Activated CD4-positive, alpha-beta T cell treated with anti-CD3 and anti-CD28 coated beads for 4 hours (primary cell): ENCODE measurements at places on chromosomes 12 and 14.
A peak's percentile ranks its signal among the peaks of the same experiment; 100 is the strongest.

DNA sequence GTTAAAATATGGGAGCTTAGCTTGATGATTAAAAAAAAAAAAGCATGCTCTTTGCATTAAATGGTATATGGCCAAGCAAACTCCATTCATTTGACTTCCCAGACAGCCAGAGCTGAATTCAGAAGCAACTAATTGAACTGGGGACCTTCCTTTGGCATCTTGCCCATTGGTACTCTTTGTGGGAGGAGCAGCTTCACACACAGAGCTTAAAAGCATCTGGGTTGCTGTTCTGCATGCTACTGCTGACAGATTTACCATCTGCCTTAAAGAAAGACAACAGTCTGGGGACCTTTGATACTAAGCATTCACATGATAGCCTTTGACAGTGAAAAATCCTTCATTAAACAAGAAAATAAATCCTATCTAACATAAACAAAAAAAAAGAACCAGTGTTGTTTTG, 977.9 kb downstream of the TMTC2 start:
- no peak for DNase-seq

GRCh38 chr14:101738703-101739320, 22.7 kb upstream of the PPP2R5C start:
- DNase-seq = no peak

- DNase-seq = no peak
Measured at GRCh38 chr12:127127897-127128296, 1139.1 kb upstream of the TMEM132C start.

DNA sequence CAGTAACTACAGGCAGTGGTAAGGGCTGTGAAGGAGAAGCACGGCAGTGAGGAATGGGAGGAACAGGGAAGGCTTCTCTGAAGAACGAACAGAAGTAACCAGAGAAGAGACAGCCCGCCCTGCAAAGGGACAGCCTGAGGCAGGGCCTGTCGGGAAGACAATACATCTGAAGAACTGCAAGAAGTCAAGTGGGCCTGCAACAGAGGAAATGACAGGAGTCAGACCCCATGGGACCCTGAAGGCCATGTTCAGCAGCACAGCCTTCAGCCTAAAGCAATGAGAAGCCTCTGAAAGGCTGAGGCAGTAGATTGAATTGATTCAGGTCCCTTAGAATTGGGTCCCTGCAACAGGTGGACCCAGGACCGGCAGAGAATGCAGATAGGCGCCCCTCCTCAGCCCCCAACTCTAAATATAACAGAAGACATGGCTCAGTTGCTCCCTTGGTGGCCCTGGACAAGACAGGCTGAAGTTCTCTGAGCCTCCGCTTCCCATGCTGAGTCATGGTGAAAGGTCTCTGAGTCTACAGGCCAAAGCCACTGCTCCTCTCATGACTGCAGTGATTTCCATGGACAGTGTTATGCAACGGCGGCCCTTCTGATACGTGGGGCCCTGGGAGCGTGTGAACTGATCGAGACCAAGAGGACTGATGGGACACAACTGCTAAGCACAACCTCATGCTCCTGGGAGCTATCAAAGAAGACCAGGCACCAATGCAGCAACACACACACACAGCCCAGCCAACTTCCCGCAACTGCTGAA, 10.8 kb upstream of the ACTR6 start:
- DNase-seq = no peak

- DNase-seq = no peak
Measured at GRCh38 chr12:115444346-115444745, 760.4 kb upstream of the TBX3 start.

GRCh38 chr14:76486251-76486743, 110.4 kb downstream of the ESRRB start:
- DNase-seq = no peak

- DNase-seq = no peak
Measured at GRCh38 chr12:13311551-13311950, 115.0 kb downstream of the EMP1 start.

DNA sequence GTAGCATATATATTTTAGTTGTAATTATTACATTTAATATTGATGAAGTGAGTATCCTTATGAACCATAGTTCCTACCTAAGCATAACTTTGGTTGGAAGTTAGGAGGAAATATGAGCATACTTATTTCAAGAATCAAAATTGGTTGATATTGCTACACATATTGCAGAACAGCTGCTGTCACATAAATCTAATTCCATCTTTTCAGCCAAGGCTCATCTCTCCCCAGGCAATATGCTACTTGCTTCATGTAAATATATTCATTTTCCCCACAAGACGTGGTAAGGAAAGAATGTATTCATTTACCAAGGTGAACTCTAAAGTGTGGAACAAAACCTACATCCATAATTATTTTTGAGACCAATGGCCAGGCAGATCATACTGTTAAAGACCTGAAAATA, 62.5 kb upstream of the HIF1A start:
- no peak for DNase-seq

- DNase-seq = no peak
Measured at GRCh38 chr12:48388938-48389337, 38.2 kb upstream of the ZNF641 start.

DNA sequence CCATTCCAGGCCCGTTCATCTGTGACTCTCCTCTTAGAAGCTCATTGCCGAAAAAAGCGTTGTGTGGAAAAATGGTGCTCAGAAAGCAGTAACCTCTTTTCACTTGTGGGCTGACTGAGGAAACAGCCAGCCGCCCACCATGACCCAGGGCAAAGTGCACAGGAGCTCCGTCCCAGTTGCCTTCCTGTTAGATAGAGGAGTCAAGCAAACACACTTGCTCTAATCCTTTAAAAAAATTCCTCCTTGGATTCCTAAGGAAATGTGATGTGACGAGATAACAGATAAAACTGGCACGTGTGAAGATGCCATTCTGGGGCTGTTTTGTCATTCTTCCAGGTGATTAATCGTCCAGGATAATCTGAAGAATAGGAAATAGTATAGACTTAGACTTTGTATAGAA, 396.8 kb upstream of the DDHD1 start:
- no peak for DNase-seq

GRCh38 chr12:30796891-30797371, 42.2 kb upstream of the CAPRIN2 start:
- no peak for DNase-seq

DNA sequence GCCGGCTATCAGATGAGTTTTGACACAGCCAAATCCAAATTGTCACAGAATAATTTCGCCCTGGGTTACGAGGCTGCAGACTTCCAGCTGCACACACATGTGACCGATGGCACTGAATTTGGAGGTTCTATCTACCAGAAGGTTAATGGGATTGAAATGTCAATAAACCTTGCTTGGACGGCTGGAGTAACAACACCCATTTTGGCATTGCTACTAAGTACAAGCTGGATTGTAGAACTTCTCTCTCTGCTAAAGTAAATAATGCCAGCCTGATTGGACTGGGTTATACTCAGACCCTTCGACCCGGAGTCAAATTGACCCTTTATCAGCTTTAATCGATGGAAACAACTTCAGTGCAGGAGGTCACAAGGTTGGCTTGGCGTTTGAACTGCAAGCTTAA, 100.2 kb upstream of the EVL start:
- no peak for DNase-seq

DNA sequence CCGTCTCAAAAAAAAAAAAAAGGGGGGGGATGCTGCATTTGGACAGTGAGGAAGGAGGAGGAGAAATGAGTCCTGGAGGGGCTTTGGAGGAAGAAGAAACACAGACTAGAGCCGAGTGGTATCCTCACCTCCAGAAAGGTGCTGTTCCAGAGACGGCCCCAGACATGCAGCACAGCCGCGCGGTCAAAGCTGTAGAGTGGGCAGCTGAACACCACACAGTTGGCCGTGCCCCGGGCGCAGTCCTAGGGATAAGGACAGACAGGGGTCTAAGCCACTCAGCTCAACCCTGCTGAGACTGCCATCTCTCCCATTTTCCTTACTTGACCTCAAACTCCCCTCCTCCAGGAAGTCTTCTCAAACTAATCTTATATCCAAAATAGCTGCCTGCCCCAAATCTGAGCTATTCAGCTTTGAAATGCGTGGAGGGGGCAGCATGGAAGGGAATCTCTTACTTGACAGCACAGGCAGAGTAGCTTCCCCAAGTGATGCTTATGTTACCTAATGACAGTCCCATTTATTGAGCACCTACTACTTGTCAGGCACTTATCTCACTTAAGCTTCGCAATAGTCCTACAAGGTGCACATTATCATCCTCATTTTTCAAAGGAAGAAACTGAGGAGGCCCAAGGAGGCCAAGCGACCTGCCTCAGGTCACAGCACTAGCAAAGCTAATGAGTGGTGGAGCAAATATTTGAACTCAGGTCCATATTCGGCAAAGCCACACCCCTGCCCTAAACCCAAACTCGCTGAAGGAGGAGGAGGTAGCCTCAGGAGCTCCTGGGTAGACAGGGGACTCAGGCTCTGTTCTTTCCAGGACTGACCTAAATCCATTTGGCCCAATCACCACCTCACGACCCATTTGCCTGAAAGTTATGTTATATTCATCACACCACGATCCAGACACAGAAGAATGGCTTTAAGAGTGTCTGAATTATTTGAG, 18.7 kb downstream of the ITGA7 start:
- DNase-seq = no peak

GRCh38 chr12:18747895-18748294, 10.0 kb downstream of the CAPZA3 start:
- no peak for DNase-seq

DNA sequence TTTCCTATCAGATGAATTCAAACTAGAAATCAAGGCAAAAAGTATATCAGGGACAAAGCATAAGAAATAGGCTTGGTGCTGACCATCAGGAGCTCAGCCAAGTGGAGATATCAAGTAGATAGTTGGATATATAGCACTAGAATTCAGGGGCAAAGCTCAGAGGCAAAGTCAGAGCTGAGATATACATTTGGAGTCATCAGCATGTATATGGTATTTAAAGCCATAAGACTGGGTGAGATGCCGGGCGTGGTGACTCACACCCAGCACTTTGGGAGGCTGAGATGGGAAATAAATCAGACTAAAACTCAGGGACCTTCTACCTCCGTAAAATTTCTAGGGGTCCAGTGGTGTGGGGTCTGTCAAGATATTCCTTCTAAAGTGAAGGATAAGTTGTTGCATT, 38.9 kb upstream of the LIMA1 start:
- no peak for DNase-seq

DNA sequence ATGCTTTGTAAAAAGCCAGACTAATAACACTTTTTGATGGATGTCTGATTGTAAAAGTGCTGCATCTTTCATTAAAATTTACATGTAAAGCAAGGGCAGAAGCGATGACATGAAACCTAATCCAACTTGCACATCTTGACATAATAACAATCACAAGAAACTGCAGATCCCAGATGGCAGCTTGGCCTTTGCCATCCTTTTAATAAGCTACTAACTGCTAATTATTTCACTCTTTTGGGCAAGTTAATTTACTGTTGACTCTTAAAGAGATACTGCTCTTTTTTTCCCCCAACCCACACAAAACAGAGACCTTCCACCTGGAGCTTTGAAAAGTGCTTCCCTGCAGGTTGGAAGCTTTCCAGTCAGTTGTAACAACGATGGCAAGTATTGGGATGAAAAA, 137.5 kb downstream of the NRXN3 start:
- no peak for DNase-seq

GRCh38 chr12:110845339-110845682, 1.5 kb upstream of the CCDC63 start:
- DNase-seq = no peak

DNA sequence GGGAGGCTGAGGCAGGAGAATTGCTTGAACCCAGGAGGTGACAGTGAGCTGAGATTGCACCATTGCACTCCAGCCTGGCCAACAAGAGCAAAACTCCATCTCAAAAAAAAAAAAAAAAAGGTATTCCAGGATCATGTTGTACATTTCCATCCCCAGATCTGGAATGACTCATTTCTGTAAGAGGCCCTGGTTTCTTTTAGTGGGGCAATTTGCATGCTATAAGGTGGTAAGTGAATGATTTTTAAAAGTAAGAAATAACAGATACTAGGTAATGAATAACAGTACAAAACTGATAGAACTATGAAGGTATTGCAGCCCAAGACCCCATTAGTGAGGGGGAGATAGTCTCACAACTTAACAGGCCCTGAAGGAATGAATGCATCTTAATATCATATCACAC, 17.7 kb upstream of the ADCK1 start:
- DNase-seq = no peak

- DNase-seq = peak; percentile 62
Measured at GRCh38 chr12:92927055-92927435, 2.0 kb downstream of the EEA1 start.

- DNase-seq = no peak
Measured at GRCh38 chr12:51905471-51906429, 1.6 kb upstream of the ACVRL1 start.

DNA sequence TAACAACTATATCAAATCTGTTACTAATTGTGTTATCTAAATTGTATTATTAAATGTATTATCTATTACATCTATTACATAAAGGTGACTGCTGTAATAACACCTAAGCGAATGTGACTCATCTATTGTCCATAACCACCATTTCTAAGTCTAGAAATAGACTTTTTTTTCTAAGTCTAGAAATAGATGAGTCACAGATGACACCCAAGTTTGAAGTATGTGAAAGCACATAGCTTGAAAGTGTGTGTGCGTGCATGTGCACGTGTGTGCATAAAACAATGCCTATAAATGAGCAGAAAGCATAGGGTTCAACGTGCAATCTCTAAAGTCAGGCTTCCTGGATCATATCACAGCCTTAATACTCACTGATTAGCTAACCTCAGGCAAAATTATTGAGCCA, 451.3 kb upstream of the USP15 start:
- DNase-seq = no peak

DNA sequence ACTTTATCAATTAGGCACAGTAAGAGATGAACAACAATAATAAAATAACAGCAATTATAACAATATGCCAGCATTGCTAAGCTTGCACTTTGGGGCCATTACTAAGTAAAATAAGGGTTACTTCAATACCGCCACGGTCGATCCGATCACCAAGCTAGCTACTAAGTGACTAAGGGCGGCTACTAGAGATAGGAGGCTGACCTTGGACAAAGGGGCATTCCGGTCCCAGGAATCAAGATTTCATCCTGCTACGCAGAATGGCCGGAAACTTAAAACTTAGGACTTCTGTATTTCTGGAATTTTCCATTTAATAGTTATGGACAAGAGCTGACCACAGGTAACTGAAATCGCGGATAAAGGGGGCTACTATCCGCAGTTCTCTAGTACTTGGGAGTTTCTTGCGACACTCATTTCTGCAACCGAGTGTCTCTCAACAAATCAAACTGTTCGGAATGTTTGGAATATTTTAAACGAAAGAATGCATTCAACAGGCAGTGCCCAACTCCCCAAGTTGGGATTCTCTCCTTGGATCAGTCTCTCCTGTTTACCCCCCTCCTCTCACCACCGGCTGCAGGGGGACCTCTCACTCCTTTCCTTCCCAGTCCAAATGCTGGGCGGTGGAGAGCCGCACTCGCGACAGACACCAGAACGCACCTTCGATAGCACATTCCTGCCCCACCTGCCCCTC, 650 bp downstream of the HEBP1 start:
- no peak for DNase-seq

DNA sequence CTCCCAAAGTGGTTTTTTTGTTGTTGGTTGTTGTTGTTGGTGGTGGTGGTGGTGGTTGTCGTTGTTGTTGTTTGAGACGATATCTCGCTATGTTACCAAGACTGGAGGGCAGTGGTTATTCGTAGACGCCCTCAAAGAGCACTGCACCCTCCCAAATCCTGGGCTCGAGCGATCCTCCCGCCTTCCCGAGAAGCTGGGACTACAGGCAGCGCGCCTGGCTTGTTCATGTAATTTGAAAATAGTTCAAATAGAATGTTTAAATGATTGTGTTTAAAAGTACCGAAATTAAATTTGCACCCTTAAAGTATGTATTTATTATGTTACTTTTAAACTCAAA, 439 bp upstream of the ANAPC5 start:
- DNase-seq = no peak
